CD4-positive, alpha-beta T cell (primary cell): ENCODE measurements at places on chromosomes 16 and 17.

DNA sequence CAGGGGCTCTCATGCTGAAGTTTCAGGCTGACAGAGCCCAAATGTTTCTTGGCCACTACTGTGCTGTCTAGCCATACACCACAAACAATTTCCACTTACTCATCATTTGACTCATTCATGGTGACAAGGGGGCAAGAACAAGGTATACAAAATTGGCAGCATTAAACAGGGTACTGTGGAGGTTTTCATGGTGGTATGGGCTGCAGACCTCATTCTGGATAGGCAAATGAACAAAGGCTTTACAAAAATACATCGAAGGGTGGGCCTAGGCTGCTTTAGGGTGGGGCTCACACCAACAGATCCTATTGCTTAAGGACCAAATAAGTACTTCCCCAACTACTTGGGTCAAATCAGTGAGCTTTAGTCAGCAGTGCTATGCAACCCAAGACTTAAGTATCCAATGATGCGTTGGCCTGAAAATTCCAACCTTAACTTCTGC is 53.0 kb downstream of the N4BP1 start:
- DNase-seq, result no peak

- DNase-seq, result no peak
These were observed 46.8 kb downstream of the RNF112 start for GRCh38 chr17:19457830-19458271.

GRCh38 chr17:82933911-82934310 is 94.1 kb upstream of the ZNF750 start:
- DNase-seq, result no peak

DNA sequence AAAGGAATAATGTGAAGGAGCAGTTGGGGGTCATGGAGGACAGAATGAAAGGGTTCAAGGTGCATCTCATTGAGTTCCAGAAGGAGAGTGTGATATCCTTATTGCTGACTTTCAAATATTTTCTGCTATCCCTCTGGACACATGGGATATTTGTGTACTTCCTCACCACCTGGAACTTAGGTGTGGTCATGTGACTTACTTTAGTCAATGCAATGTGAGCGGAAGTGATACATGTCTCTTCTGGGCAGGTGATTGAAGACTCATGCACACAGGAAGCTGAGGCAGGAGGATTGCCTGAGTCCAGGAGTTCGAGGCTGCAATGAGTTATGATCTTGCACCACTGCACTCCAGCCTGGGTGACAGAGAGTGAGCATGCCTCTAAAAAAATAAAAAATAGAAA is 36.7 kb upstream of the TANC2 start:
- no peak for DNase-seq

DNA sequence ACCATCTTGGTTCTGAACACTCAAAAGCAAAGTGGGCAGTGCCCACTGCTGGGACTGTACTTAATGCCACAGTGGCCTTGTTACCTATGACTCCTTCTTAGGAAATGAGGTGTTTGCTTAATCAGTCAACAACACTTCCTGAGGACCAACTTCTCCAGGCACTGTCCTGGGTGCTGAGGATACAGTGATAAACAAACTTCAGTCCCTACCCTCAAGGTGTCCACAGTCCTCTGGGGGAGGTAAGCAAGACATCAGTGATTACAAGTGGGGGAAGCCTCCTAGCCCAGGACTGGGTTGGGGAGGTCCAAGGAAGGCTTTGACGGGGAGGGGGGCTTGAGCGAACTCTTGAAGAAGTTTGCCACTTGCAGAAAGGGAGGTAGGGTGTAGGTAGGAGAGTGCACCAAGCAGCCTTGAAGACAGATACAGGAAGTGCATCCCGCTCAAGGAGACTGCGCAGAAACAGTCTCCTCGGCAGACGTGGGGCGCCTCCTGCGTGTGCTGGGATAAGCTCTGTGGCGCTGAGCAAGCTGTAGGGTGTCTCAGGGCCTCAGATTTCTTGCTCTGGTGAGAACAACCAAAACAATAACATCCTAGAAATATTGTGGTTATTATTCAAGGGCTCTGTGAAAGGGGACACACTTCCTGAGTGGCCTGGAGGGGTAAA is 2.6 kb upstream of the ABCC3 start:
- DNase-seq, result no peak

GRCh38 chr16:70803319-70803718 is 2.4 kb upstream of the VAC14 start:
- no peak for DNase-seq

GRCh38 chr17:4537451-4538235 is 17.5 kb downstream of the MYBBP1A start:
- DNase-seq, result no peak

DNA sequence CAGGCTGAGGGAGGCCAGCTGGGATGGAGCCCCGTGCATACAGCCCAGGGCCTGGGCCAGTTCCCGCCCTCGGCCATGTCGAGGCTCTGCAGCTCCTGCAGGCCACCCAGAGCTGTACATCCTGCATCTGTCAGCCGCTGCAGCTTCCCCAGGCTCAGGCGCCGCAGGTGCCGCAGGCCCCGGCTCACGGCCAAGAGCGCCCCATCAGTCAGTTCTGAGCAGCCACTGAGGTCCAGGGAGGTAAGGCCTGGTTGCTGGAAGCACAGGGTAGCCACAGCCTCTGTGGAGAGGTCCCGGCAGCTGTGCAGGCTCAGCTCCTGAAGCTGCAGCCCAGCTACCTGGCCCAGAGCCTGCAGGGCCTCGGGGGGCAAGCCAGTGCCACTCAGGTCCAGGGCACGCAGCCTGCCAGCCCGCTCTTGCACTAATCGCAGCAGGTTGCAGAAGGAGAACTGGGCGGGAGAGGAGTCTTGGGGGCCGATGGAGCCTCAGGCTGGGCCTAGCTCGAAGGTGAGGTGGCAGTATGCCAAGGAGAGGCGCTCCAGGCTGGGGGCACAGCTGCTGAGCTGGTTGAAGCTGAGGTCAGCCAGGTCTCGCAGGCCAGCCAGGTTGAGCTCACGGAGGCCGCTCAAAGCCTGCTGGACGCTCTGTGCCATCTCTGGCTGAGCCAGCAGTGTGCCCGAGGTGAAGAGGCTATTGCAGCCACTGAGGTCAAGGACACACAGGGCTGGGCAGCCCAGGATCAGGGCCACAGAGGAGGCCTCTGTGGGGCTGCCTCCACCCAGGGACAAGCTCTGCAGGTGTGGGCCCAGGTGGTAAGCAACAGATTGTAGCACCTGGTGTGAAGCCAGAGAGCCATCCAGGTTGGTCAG is 11.4 kb downstream of the ELMO3 start:
- DNase-seq, result no peak

GRCh38 chr17:58415371-58416055 is 1.8 kb downstream of the RNF43 start:
- DNase-seq, result no peak

DNA sequence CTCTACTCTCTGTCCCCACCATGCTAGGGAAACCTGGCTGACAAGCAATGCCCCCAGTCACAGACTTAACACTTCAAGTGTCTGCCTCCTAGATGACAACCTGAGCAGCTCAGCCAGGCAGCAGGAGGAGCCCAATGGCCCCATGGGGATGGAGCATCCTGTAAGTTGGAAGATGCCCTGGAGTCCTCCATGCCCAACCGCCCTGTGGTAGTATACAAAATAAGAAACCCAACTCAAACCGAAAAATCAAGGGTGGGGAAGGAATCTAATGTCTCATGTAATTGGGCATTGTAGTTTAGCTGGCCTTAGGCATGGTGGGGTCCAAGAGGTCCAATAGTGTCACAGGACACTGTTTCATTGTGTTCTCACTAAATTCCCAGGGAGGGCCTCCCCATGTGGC is 104.0 kb downstream of the AIPL1 start:
- DNase-seq, result no peak

DNA sequence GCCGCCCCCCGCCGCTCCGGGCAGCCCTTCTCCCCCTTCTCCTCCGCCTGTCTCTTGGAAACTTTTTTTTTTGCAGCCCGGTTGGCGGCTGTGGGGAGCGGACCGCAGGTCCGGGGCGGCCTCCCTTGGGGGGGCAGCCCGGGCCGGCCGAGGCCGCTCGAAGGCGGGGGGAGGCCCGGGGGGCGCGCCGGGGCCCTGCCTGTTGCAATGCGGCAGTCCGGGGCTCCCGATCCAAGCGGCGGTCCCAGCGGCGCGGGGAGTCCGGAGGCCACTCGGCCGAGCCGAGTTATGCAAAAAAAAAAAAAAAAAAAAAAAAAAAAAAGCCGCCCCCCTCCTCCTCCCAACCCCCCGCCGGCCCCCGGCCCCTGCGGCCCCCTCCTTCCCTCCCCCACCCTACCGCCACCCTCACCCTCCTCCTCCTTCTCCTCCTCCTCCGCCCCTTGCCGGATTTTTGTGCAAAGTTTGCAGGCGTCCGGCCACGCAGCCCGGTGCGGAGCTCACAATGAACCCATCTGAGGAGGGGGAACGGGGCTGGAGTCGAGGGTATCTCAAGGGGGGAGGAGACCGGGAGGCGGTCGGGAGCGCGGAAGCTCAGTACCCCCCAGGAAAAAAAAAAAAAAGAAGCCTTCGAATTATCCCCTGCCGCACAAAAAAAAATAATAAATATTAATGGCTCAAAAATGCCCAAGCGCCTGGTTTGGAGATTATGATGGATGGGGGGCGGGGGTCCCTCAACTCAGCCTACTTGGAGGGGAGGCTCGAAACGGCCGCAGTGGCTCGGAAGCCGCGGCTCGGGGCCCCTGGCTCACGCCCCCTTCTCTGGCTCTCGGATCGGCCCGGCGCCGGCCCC is at the start of gene ZNF423:
Gene ZNF423, minus strand, starts transcription at position 291 of the 850 bp plus-strand sequence. CDS start 338 bp downstream, outside the sequence.
- DNase-seq, result no peak

DNA sequence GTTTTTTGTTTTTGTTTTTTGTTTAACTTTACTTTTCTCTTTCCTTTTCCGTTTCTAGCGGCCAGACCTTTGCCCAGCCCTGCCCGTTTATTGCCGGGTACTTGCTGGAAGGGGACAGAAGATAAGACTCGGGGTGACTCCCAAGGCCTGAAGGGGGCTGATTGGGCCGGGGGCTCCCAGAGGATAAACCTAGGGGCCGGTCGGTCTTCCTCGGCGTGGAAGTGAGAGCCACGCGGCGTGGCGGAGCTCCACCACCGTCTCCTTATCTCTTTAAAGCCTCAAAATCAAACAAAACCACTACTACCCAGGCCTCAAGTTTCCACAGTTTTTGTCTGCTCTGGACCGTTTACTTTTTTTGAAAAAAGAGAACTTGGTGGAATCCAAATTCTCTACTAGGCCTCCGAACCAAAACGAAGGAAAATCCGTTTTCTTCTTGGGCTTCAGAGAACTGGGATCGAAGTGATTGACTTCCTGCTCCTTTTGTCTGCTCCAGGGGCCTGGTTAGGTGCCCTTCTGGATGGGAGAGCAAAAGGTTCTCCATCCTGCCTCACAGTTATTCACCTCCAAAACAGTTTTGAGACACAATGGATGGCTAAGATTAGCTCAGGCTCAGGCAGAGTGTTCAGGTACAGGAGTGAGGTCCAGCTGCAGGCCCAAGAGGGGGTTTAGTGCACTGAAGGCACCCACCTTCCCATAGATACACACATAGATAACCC is 8.5 kb upstream of the HOXB9 start:
- DNase-seq, result no peak

DNA sequence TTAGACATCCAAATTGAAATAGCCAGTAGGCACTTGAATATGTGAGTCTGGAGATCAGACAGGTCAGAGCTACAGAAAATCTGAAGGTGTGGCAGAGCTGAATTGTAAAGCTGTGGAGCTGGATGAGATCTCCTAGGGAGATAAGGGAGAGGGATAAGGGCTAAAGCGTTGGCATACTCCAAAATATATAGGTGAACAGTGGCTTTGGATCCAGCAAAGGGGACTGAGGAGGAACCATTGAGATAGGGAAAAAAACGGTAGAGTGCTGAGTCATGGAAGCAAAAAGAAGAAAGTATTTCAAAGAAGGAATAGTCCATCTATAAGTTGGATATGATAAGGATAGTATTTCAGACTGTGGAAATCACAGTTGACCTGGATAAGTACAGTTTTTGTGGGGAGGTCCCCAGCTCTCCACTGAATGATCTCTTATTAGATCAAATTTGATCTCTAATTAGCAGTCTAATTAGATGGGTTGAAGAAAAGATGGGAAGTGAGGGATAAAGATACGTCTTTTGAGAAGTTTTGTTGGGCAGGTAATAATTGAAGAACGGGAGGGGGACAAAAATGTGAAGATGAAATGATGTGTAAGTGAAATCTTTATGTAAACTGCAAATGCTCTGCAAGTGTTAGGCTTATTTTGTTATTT is 587 bp upstream of the DBF4B start:
- DNase-seq, result no peak

GRCh38 chr17:44543905-44544523 is 13.3 kb upstream of the FZD2 start:
- DNase-seq, result no peak

GRCh38 chr17:48247603-48248002 is 140.0 kb downstream of the SNX11 start:
- no peak for DNase-seq

DNA sequence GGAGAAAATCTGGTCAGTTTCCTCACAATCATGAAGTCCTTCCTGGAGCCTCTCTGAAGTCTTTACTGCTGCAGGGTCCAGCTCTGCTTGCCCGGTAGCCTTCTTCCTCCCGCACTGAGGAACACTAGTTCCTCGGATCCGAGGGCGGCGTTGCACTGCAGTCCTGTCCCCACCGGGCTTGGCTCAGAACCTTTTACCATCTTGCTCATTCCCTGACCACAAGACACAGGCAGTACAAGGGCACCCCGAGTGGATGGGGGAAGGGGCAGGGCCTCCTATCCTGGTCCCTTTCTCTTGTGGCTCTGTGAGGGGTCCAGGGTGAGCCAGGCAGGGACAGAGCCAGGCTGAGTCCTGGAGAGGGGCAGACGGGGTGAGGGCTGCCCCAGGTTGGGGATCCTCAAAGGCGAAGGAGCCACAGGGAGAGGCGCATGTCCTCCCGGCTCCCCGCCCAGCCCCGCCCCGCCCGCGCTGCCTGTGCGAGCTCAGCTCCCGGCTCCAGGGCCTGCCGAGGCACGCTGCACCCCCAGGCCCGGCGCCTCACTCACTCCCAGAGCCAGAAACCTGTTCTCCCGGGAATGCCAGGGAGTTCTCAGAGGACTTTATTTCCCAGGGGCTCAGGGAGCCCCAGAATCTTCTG is 1.5 kb downstream of the FOXN1 start:
- no peak for DNase-seq

DNA sequence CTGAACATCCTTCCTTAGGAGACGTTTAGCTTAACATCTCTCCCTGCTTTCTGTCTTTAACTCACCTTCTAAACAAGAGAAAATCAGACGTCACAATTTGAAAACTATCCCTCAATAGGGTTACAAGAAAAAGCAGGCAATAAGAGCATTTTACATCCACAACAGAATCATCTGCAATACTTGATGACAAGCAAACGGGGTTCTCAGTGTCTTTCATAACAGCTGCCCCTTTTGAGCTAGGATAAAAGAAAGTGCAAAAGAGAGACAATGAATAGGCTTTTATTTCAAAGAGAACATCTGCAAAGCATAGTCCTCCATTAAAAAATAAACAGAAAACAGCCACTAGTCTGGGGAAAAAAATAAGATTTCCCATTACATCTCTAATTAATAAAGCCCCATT is 13.2 kb downstream of the XYLT1 start:
- no peak for DNase-seq
